HAP-1 (cell line): ENCODE measurements at places on chromosomes 3 and 15.
A peak's percentile ranks its signal among the peaks of the same experiment; 100 is the strongest.

DNA sequence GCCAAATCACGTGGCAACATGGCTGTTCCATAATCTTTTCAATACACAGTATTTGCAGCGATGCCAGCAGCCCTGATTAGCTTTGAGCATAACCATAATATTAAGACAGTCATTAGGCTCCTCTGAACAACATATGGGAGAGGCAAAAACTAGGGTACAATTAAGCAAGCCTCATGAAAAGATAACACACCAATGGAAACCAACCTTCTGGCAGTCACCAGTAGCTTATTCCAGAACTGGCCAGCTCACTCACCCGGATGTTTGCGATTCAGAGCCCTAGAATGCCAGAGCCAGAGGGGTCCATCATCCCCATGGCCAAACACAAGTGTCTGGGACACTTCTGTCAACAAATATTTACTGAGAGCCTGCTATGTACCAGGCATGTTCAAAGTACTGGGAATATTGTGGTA, 48.8 kb upstream of the PLXND1 start:
- DNase-seq: no peak

GRCh38 chr15:38427380-38427779, 26.5 kb upstream of the FAM98B start:
- DNase-seq: no peak

GRCh38 chr3:193805448-193805847, 212.4 kb downstream of the OPA1 start:
- peak; percentile 77 for DNase-seq

GRCh38 chr3:45885979-45886705, at the start of gene CCR9:
Gene CCR9 (plus strand): TSS chr3:45886543. CDS start chr3:45894934, 8,391 bp downstream.
- DNase-seq: no peak

GRCh38 chr3:97882975-97883598, 61.3 kb downstream of the CRYBG3 start:
- no peak for DNase-seq

- DNase-seq: no peak
These were observed 141.2 kb downstream of the SERPINI1 start for GRCh38 chr3:167876620-167877281.

DNA sequence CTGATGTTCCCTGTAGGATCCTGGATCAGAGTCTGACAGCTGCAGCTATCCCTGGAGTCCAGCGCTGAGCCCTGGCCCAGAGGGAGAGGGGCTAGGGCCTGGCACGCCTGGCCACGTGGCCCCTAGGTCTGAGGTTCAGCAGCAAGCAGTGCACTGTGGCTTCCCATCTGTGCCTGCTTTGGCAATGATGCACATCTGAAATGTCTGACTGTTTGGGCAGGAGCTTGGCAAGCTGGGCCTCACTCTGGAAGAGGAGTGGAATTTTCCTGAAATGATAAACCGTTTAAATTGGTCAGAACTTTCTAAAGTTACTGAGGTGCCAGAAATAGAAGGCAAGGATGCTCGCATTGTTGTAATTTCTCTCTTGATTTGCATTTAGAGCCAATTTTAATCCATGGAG, 48.8 kb upstream of the MRPS22 start:
- DNase-seq: no peak

DNA sequence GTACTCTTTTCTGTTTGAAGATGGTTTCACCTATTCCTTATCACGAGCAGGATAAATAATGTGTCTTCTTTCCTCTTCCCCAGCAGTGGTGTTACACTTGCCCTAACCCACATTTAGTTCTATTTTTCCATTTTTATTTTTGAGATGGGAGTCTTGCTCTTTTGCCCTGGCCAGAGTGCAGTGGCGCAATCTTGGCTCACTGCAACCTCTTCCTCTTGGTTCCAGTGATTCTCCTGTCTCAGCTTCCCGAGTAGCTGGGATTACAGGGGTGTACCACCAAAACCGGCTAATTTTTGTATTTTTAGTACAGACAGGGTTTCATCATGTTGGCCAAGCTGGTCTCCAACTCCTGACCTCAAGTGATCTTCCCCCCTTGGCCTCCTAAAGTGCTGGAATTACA, 372.4 kb downstream of the FOXP1 start:
- no peak for DNase-seq

DNA sequence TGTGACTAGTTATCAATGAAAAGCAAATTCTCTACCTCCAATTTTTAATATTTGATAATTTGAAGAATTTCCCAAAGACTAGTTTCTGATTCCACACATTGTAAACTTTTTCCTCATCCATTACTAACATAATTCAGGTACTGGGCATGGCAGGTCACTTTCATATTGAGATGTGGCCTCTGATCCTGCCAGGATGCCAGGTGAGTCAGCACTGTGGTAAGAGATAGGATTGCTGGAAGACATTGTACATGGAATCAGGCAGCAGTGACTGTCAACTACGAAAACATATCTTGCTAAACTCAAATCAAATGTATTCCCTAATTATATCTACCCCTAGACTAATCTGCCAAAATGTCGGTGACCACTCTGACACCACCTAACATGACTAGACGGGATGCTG, 33.2 kb upstream of the POU1F1 start:
- DNase-seq: no peak

DNA sequence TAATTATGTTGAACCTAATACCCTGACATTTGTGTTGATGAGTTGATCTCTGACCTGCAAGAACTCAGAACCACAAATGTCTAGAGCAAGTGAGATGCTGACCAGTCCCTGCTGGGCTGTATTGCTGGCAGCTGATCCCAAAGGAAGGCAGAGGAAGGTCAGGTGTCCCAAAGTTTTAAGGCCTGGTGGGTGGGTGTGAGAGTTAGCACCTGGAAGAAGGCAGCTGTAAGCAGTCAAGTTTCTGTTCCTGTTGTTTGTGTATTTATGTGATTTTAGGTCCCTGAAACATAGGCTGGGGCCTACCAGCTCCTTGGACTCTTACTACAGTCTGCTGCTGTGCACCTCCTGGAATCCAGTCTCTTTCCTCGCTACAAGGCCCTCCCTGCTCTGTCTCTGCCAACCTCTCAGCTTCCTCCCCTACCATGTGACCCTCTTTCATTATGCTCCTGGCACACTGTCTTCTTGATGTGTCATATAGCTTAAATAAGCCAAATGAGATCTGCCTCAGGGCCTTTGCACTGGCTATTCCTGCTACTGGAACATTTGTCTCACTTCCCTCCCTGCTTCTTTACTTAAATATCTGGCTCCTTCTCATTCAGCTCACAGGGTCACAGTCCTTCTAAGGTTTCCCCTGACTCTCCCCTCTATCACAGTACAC, 31.0 kb upstream of the ATOSA start:
- DNase-seq: no peak

GRCh38 chr15:69793781-69794451, 303.8 kb downstream of the TLE3 start:
- no peak for DNase-seq

DNA sequence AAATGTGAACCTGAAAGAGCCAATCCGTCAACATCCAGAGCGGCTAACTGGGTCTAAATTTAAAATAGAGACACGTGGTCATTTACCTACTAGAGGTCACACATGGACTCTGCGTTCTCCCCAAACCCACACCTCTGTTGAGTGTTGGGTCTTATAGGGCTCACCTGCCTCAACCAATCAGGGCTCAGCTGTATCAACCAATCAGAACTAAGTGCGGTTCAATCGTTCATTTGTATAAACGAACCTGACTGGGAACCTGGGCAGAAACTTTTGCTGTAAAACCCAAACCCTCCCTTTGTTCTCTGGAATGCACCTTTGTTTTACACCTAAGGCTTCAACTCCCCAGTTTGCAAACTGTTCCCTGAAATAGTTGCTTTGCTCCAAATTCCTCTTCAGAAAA, 8.9 kb downstream of the DNAAF4 start:
- peak; percentile 44 for DNase-seq

DNA sequence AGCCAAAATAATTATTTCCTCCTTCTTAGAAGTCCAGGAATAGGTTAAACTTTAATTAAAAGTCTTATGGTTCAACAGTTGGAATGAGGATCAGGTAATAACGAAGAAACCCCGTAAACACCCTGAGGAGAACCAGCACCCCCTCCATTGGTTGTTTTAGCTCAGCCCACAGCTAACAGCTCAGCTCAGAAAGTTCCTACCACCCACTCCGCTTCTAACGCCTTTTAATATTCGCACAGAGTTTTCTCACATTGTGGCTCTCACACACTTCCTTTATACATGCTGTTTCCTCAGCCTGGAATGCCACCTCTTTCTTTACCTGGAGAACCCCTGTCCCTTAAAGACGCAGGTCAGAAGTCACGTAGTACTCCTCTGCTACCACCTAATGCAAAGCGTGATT, 17.0 kb downstream of the CX3CR1 start:
- no peak for DNase-seq

DNA sequence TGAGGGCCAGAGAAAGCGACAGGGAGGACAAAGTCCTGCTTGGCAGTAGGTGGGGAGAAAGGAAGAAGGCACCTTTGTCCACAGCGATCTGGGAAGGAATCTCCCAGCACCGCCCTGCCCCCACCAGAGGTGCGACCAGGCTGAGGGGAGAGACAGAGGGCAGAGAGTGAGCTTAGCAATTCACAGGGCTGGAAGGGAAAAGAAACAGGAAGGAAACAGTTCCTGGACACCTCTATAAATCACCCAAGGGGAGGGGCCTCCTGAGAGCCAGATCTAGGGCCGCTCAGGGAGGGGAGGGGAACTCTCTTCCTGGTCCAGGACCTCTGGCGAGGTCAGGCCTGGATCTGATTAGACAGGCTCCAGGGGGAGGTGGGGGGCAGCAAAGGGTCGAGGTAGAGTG, 35.4 kb downstream of the RNU5B-1 start:
- no peak for DNase-seq

DNA sequence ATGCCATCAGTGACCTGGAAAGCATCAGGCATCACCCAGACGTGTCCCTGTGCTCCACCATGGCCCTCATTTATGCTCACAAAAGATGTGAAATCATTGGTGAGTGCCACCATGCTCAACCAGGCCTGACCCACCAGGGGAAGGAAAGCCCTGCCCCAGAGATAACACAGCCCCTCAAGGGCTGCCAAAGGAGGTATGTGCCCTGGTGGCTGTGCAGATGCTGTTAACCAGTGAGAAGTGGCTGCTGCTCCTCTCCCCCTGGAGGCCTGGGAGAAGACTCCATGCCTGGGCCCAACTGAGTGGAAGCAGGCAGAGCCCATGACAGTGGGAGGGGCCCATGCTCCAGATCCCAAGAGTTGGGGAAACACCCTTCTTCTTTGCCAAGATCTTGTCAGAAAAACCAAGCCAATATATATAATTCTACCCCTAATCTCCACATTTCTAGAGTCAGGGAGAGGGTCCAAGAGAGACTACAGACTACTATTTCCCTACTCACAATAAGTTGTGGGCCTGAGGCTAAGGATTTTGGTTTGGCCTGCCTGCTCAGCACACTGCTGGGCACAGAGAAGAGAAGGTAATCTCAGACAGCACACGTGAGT, 2.7 kb downstream of the TTC21A start:
- no peak for DNase-seq

DNA sequence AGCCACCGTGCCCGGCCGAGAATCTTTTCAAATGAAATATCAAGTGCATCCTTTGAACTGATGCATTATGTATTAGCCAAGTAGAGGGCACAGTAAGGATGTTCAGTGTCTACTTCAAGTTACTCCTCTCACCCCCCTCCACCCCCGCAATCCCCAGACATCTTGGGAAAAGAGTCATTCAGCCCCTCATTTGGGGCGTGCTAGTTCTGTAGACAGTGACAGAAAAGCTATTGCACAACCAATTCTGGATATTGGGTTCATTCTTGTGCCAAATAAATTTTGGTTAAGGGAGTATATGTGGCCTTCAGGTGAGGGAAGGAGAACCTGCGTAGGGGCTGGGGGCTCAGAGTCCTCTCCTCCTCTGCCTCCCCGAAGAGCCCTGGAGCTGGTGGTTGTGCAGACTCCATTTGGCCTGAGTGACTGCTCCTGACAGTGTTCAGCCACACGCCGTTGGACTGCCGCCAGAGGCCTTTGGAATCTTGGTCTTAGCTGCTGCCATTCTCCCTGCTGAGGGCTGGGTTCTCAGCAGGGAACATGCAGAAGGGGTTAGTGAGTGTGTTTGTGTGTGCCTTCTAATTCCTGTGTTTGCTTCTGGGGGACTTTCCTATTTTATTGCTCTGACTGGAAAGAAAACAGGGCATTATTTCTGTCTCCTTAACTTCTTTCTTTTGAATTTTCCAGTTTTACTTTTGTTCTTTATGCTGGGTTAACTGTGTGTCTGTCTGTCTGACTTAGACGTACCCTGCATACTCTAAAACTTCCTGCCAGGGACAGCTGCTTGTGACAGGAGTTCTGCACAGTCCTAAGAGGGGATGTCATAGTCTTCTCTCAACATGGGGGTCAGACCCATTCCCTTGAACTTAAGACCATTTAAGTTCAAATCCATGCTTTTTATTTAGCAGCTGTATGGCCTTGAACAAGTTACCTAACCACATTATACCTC, 21.0 kb downstream of the RARB start:
- DNase-seq: peak; percentile 52

DNA sequence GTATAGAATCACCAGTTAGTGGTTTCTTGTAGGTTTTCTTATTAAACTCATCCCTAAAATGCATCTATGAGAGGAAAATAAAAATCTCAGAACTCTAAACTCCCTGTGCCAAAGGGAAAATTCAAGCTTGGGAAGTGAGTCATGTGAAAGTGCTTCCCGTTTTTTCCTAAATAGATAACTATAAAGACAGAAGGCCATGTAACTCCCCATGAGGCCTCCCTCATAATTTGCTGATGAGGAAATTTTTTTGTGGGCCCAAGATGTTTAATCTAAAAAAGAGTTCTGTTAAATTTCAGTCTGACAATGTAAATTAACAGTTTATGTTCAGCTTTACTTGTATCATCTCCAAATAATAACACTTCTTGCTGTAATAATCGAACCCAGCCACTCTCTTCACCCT, 1273.9 kb downstream of the OTOL1 start:
- no peak for DNase-seq

- DNase-seq: no peak
These were observed 1189.5 kb downstream of the ZPLD1 start for GRCh38 chr3:103624271-103624670.

DNA sequence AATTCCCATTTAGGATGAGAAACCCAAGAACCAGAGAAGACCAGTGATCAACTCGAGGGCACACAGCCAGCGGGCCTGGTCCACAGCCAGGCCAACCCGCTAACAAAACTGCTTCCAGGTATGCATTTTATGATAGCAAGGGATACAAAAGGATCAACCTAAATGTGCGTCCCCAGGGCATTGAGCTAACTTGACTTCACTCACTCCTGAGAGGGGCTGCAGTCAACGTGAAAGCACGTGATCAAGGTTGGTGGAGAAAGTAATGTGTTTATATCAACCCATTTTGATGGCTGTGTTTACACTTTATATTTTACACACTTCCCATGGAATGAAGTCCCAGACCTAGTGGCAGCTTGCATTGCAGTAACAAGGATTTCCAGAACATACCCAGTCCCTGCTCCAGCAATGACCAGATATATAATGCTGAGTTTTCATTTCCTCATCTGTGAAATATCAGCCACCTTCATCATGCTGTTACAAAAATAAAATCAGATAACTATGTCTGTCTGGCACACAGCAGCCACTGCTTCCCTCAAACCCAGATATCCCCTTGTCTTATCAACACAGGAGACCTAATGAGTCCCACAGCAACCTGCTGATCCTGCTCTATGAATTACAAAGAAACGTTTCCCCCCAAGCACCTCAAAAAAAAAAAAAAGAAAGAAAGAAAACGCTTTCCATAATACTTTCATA, 2.0 kb downstream of the KLHL6 start:
- DNase-seq: no peak
